ENCODE measurements at places on chromosomes 5 and 9. TPM values are rescaled to one million over a fixed set of nuclear protein-coding genes. Genes with fewer than 3 reads are reported as not detected.
A peak's percentile ranks its signal among the peaks of the same experiment; 100 is the strongest.

Gene LCN2
- not detected for total RNA-seq

Gene LCN6
- total RNA-seq = 14.6 TPM

Gene SPOCK1
- total RNA-seq = 28.6 TPM

Gene FAM221B
- total RNA-seq = not detected

Gene C5orf52
- not detected for total RNA-seq

Gene TBC1D13
- 17.9 TPM for total RNA-seq

Gene GPRIN1
- 0.58 TPM for total RNA-seq

Gene MEF2C
- 54.2 TPM for total RNA-seq

Gene DMRT3
- not detected for total RNA-seq

DNA sequence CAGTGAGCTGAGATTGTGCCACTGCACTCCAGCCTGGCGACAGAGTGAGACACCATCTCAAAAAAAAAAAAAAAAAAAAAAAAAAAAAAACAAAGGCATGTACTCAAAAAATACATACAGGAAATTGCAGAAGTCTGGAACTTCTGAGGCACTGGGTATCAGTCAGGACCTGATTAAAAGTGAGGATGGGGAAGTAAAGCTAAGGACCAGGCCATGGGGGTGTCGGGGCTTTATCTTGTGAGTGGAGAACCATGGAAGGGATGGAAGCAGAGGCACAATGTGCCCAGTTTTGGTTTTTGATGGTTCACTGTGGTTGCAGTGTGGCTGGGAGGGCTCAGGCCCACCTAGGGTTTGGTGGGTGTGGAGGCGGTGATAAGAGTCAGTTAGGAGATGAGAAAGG is 212.7 kb upstream of the PIK3R1 start:
- DNase-seq = no peak

DNA sequence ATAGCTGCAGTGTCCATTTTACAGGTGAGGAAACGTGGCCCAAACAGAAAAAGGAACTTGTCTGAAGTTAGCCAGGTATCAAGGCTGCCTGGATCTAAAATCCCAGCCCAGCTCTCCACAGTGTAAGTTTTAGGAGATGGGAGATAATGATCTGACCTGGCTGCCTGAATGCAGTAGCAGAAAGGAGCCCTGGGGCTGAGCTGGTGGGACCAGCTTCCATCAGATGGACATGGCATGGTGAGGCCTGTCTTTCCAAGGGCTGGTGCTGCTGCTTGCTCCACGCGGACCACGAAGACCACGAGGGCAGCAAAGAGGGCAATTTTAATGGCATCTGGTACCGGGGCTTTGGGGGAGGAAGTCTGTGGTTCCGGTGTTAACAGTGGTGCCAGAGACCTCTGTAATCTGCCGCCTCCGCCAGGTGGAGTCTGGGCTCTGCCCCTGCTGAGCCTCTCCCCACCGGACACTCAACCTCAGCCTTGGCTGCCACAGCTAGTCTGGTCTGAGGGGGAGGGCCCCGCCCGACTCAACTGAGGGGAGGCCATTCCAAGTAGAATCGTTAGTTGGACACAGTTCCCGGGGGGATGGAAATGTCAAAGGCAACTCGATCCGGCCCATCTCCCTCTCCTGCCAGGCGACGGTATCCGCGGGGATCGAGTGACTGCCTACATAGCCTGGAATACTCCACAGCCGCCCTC is 650 bp downstream of the MYORG start:
- peak; percentile 56 for DNase-seq

DNA sequence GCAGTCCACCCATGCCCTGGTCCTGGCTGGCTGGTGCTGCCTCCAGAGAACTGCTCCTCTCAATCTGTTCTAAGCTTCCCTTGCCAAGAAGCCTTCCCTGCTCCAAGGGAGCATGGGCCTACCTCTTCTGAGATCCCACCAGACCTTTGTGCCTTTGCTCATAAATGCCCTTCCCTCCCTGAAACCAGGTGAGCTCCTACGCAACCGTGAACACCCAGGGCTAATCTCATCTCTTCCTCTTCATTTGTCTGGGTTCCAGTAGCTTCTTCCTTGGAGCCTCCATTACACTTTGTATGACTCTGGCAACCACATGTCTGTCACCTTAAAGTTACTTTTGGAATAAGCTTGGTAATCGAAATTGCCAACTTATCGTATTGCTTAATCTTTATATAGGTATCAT is 270.6 kb downstream of the PBX3 start:
- no peak for DNase-seq

DNA sequence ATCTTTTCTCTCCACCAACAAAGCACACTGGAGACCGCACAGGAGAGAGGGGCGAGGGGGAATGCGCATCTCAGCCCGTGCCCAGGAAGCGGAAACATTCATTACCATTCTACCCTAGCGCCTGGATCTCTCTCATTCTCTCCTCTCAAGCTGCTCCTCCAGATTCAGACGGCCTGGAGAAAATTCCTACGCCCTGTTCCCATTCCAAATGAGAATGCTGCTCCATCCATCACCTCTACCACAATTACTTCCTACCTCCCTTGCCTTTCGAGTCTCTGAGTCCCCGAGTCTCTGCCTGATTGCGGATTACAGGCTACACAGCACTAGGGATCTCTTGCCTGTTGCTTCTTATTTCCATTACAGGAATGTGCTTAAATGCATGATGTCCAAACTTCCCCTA is 6.7 kb downstream of the DDX31 start:
- DNase-seq = no peak

DNA sequence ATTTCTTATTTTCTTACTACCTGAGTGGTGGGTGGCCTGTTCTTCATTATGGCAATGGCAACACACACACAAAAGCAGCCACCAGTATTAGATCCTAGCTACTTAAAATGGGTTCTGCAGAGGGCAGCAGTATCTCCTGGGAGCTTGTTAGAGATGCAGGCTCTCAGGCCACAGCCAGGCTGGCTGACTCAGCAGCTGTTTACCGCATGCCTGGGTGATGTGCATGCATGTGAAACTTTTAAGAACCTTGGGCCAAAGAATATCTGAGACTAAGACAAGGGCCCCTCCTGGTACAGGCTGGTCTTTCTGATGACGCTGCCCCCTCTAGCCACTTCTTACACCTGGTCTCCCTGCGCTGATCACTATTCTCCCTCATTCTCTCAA is 399.0 kb downstream of the MED10 start:
- DNase-seq = no peak

DNA sequence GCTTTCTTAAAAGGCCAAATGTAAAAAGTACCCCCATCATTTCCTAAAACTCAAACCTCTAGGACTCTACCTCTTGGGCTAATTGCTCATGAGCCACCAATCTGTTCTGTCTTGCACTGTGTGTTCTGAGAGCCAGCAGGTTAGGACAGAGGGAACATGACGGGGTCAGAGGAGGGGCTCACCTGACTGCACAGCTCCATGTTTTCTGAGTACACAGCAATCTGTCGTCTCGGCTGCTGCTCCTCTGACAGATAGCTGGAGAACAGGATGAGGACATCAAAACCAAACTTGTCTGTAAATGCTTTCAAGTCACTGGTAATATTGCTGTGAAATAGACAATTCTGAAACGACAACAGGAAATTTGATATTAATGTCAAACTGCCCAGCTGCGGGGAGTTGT is 50.9 kb upstream of the PCA3 start:
- DNase-seq = no peak

DNA sequence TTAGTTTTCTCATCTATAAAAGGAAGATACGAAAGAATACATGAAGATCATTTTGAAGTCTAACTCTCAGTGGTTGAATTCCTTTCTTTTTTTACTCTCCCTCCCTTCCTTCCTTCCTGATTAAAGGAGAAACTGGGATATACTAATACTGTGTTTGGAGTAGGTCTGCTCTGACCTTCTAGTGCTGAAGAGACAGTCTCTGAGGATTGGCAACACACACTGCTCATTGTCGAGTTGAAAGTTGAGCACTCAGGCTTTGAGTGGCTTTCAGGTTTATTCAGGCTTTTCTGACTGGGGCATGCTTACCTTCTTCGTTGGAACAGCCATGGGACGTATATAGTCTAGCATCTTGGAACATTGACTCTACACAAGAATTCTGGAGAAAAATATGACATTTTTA is 86.9 kb upstream of the RPS23 start:
- no peak for DNase-seq

DNA sequence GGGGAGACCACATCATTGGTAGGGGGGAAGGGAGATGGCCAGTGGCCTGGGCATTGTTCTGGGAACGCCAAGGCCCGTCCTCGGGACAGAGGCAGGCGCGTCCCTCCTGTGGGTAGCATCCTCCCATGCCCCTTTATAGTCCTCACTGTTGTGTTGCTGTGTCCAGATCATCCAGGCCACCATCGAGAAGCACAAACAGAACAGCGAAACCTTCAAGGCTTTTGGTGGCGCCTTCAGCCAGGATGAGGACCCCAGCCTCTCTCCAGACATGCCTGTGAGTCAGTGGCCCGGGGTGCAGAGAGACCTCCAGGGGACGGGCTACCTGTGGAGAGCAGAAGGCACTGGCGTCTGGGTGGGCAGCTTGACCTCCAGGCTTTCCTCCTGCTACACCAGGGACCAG is 38.4 kb upstream of the SUSD3 start:
- no peak for DNase-seq

DNA sequence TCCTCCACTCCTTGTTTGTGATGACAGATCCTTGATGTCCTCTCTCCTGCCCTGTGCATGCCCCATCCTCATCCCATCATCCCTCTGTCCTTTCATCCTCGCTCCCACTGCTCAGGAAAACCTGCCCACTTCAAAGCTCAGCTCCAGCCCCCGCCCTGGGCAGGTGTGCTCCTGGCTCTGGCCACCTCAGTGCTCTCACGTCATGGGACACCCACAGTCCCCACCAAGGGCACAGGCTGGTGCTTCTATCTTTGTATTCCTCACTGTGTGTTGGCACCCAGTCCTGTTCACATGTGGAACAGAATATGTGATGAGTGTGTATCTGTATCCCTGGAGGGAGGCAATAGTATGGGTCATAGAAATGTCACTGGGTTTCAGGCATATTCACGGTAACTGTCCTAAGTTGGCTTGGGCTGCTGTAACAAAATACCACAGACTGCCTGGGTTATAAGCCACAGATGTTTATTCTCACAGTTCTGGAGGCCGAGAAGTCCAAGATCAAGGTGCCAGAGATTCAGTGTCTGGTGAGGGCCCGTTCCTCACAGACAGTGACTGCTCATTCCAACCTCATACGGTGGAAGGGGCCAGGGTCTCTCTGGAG is 13.5 kb downstream of the GFPT2 start:
- DNase-seq = no peak

GRCh38 chr9:122930541-122931225 is 629 bp downstream of the ZBTB26 start:
- DNase-seq = no peak

DNA sequence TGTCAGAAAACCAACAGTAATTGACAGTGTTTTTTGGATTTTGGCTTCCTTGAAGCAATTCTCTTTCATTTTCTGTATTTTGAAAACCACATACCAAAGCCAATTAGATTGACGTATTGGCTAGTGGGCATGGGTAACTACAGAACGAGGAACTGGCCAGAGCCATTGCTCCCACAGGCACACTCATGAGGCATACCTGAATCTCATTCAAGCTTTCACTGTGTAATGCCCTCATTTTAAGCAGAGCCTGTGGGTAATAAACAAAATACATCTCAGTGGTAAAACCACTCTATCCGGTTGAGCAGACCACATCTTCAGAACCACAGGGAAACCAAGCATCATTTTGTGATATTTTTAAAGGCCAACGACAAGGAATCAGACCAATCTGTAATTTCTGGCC is 394.1 kb downstream of the ZNF608 start:
- no peak for DNase-seq

GRCh38 chr9:11097020-11097419 is 484.2 kb upstream of the PTPRD start:
- DNase-seq = no peak

GRCh38 chr5:171707442-171707792 is 78.2 kb upstream of the SMIM23 start:
- no peak for DNase-seq

Measured in left ventricle myocardium inferior (tissue), 1 donor.